CD4-positive, alpha-beta T cell treated with Interleukin-12 subunit alpha and Interleukin-12 subunit beta, for 1 hour (primary cell): ENCODE measurements at places on chromosomes 13 and 19.
A peak's percentile ranks its signal among the peaks of the same experiment; 100 is the strongest.

DNA sequence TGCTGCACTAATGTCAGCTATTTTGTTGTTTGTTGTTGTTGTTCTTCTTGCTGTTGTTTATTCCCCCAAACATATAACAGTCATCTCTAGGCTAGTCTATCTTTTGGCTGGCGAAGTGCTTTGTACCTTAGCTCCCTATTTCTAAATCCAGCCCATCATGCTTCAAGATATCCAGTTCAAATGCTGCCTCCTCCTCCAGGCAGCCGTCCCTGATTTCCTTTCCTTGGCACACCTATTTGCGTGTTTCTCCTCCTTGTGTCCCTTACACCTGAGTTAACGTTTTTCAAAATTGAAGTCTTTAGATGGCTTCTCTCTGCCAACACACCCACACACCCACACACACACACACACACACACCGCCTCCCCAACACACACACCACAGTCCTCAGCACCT, 25.5 kb downstream of the INSR start:
- no peak for DNase-seq

DNA sequence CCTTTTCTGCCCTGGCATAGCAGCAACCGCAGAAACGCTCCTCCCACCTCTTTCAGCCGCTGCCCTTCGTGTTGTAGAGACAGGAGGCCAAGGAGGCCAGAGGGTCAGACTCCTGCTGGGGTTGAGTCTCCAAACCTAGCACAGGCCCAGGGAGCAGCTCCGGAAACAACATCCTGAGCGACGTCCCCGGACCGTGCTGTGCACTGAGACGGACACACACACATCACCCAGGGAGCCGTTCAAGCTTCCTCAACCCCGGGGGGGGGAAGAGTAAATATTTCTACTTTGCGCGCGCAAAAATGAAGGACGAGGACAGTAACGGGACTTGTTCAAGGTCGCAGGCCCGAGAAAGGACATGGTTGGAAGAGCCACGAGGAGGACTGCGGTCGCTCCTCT, 657 bp downstream of the ZNF550 start:
- peak; percentile 9 for DNase-seq

DNA sequence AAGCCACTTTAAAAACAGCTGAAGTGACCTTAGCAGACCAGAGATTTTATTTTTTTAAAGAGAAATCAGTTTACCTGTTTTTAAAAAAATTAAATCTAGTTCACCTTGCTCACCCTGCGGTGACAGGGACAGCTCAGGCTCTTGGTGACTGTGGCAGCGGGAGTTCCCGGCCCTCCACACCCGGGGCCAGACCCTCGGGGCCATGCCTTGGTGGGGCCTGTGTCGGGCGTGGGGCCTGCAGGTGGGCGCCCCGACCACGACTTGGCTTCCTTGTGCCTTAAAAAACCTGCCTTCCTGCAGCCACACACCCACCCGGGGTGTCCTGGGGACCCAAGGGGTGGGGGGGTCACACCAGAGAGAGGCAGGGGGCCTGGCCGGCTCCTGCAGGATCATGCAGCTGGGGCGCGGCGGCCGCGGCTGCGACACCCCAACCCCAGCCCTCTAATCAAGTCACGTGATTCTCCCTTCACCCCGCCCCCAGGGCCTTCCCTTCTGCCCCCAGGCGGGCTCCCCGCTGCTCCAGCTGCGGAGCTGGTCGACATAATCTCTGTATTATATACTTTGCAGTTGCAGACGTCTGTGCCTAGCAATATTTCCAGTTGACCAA, 10.8 kb downstream of the PLPPR3 start:
- DNase-seq = no peak

DNA sequence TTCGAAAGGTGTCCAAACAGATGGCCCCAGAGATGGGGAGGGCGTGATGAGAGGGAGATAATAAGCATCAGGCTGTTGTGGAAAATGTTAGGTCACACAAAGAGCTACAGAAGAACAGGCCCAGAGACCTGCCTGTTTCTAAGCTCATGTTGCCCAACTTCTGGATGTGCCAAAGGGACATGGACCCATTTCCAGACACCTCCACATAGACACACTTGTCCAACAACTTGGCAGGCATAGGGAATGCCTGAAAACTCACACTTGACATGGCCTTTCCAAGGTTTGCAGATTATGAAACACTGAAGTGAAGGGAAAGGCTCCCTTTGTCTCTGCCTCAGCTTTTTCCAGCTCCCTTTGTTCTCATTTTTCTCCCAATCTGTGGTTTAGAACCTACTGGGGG, 43.5 kb upstream of the CYP2B6 start:
- DNase-seq = no peak
